K562 (cell line): ENCODE measurements at places on chromosomes 1 and 21.

DNA sequence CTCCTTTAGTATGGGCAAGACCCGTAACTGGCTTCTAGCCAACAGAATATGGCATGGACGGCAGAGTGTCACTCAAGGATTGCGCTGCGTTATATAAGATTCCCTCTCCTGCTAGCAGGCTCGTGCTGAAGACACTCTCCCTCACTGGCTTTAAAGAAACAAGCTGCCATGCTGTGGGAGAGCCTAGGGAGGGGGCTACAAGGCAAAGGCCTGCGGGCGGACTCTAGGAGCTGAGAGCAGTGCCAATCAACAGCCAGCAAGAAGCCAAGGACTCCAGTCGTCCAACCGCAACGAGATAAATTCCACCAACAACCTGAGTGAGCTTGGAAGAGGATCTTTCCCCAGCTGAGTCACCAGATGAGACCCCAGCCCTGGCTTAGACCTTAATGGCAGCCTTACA, 45.9 kb upstream of the GPR157 start:
- no peak for DNase-seq
- H3K27me3 ChIP-seq: peaks cover 54% of the 10 kb centered on the region
- no peaks in the 10 kb centered on the region for H3K4me1 ChIP-seq
- H3K27ac ChIP-seq: no peak overlapping the region
- H3K4me3 ChIP-seq: no peak overlapping the region
- H3K36me3 ChIP-seq: no peaks in the 10 kb centered on the region

DNA sequence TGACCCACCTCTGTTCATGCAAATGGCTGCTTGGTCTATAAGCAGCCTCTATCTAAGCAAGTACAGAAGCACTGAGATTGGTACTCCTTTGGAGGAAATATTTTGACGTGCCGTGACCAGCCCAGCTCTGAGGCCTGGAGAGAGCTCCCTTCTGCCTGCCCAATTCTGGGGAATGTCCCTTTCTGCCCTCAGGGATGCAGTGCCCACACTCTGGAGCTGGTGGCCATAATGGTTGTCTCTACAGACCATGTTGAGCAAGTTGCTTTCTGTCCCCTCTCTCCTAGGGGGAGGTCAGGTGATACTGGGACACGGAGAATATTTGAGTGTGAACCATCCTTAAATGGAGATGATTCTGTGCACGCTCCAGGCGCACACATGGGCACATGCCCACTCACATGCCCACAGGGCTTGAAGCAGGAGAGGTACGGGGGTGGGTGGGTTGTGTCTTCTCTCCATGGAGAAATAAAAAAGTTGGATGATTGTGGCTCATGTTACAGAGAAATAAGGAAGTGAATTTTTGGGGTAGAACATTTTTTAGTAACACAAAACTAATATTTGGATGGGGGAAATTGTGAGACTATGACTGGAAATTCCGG, 13.9 kb upstream of the ALPL start:
- no peak for DNase-seq
- no peaks in the 10 kb centered on the region for H3K36me3 ChIP-seq
- no peak overlapping the region for H3K4me3 ChIP-seq
- peaks cover 24% of the 10 kb centered on the region; the same call in 2 of the 3 replicates for H3K27me3 ChIP-seq
- H3K4me1 ChIP-seq: no peaks in the 10 kb centered on the region; the same call in 2 of the 3 replicates
- no peak overlapping the region for H3K27ac ChIP-seq

DNA sequence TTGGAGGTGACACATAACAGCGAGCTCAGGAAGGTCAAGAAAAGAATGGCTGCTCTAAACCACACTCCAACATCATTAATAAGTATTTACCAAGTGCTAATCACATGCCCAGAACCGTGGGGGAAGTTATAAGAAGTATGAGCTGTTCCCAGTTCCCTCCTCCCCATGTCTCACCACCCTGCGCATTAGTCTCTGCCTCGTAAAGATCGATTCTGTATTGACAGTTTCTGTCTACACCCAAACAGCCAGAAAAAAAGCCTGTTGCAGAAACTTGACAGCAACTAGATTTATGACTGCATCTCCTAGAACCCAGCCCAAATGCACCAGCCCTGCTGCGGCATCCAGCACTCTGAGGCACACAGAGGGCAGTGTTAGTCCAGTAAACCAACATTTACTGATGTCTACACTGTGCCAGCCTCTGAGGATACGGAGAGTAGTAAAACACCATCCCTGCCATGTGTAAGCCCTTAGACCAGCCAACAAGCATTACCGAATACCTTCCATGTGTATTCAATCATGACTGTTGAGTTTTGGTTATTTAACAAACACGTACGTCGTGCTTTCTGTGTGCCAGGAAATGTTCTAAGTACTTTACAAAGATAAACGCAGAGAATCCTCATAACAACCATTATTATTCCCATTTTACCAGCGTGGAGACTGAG, 63.6 kb upstream of the ZBTB40 start:
- H3K27ac ChIP-seq: no peak overlapping the region
- DNase-seq: no peak
- H3K27me3 ChIP-seq: peaks cover 57% of the 10 kb centered on the region
- no peaks in the 10 kb centered on the region for H3K36me3 ChIP-seq
- no peaks in the 10 kb centered on the region for H3K4me1 ChIP-seq
- no peak overlapping the region for H3K4me3 ChIP-seq

- no peaks in the 10 kb centered on the region for H3K27me3 ChIP-seq
- no peak for DNase-seq
- H3K4me3 ChIP-seq: peak overlapping the region; percentile 70
Observed at GRCh38 chr1:173475564-173476196, 1.5 kb upstream of the PRDX6 start.

- DNase-seq: no peak
- H3K4me1 ChIP-seq: peaks cover 26% of the 10 kb centered on the region
- H3K36me3 ChIP-seq: peaks cover 30% of the 10 kb centered on the region
- no peak overlapping the region for H3K4me3 ChIP-seq
Observed at GRCh38 chr1:227745568-227746265, 10.5 kb downstream of the SNAP47 start.
